Pericardium fibroblast (primary cell): ENCODE measurements at places on chromosomes 1 and 21. TPM values are rescaled to one million over a fixed set of nuclear protein-coding genes. Genes with fewer than 3 reads are reported as not detected.

CFAP57 gene
- total RNA-seq, result 0.23 and 0.26 TPM in 2 replicates

WDR4 gene
- 1.5 and 3.0 TPM in 2 replicates for total RNA-seq

RGS8 gene
- under 0.01 TPM in 1 of 2 replicates, not detected in the other for total RNA-seq

LHX4 gene
- total RNA-seq, result 0.12 TPM in 1 of 2 replicates, not detected in the other

LHX8 gene
- not detected in 2 replicates for total RNA-seq

COL9A2 gene
- total RNA-seq, result 2.2 and 4.2 TPM in 2 replicates

BCAS2 gene
- 15.6 and 27.7 TPM in 2 replicates for total RNA-seq

SPATA45 gene
- total RNA-seq, result not detected in 2 replicates

PLPPR5 gene
- not detected in 2 replicates for total RNA-seq

EPHA10 gene
- total RNA-seq, result not detected in 2 replicates

CLDN17 gene
- not detected in 2 replicates for total RNA-seq

FCRL5 gene
- not detected in 2 replicates for total RNA-seq

PNRC2 gene
- total RNA-seq, result 68.0 and 68.9 TPM in 2 replicates

NR0B2 gene
- not detected in 2 replicates for total RNA-seq

ITLN2 gene
- total RNA-seq, result 0.47 TPM in 1 of 2 replicates, not detected in the other

RRP1 gene
- total RNA-seq, result 11.3 and 19.2 TPM in 2 replicates

NUP210L gene
- total RNA-seq, result under 0.01 TPM in 1 of 2 replicates, not detected in the other

CLIC6 gene
- not detected in 2 replicates for total RNA-seq

NMNAT2 gene
- 1.7 and 3.0 TPM in 2 replicates for total RNA-seq

HUNK gene
- total RNA-seq, result 0.17 and 0.47 TPM in 2 replicates

PRDM16 gene
- under 0.01 TPM in 1 of 2 replicates, not detected in the other for total RNA-seq

CCDC30 gene
- total RNA-seq, result 0.47 and 0.51 TPM in 2 replicates

MROH7 gene
- total RNA-seq, result 0.85 TPM in 1 of 2 replicates, not detected in the other

SPRR2F gene
- total RNA-seq, result not detected in 2 replicates

CREG1 gene
- 136 and 144 TPM in 2 replicates for total RNA-seq

KRTAP10-1 gene
- not detected in 2 replicates for total RNA-seq

TMEM200B gene
- total RNA-seq, result 23.2 and 25.4 TPM in 2 replicates

PLEKHN1 gene
- 0.12 TPM in 1 of 2 replicates, not detected in the other for total RNA-seq

IGSF3 gene
- 3.7 and 13.4 TPM in 2 replicates for total RNA-seq

LEFTY1 gene
- total RNA-seq, result not detected in 2 replicates

NBPF3 gene
- 9.8 and 13.9 TPM in 2 replicates for total RNA-seq

MYOC gene
- total RNA-seq, result 0.82 TPM in 1 of 2 replicates, not detected in the other

BGLAP gene
- total RNA-seq, result not detected in 2 replicates

SPRR1A gene
- total RNA-seq, result not detected in 2 replicates

SLAMF9 gene
- not detected in 2 replicates for total RNA-seq

AADACL3 gene
- total RNA-seq, result not detected in 2 replicates

TNFRSF4 gene
- not detected in 2 replicates for total RNA-seq

KCNJ9 gene
- total RNA-seq, result 0.60 TPM in 1 of 2 replicates, not detected in the other

COL16A1 gene
- 110 and 170 TPM in 2 replicates for total RNA-seq

TTLL7 gene
- total RNA-seq, result 2.1 and 2.4 TPM in 2 replicates

S100A7A gene
- not detected in 2 replicates for total RNA-seq

CRB1 gene
- not detected in 2 replicates for total RNA-seq

FUCA1 gene
- total RNA-seq, result 3.2 and 12.6 TPM in 2 replicates

PGM1 gene
- 137 and 318 TPM in 2 replicates for total RNA-seq

ADIPOR1 gene
- total RNA-seq, result 57.0 and 65.2 TPM in 2 replicates

LCE1D gene
- total RNA-seq, result not detected in 2 replicates

TAL1 gene
- total RNA-seq, result not detected in 2 replicates

LCE2B gene
- not detected in 2 replicates for total RNA-seq

CELA2A gene
- not detected in 2 replicates for total RNA-seq

KRTAP11-1 gene
- not detected in 2 replicates for total RNA-seq

CR2 gene
- total RNA-seq, result not detected in 2 replicates

ADAMTS1 gene
- 73.5 and 154 TPM in 2 replicates for total RNA-seq

ATF6 gene
- total RNA-seq, result 14.5 and 14.6 TPM in 2 replicates

PTAFR gene
- total RNA-seq, result 0.17 and 0.23 TPM in 2 replicates

GJA5 gene
- not detected in 2 replicates for total RNA-seq

GPR161 gene
- total RNA-seq, result 8.5 and 11.2 TPM in 2 replicates

PTGFR gene
- 1.9 and 17.0 TPM in 2 replicates for total RNA-seq

UBE2U gene
- total RNA-seq, result not detected in 2 replicates
